Dermis blood vessel endothelial cell (primary cell): ENCODE measurements at places on chromosomes 3 and 15.

GRCh38 chr15:61564785-61565184 is 335.7 kb upstream of the RORA start:
- no peak for DNase-seq

- no peak for DNase-seq
Observed at GRCh38 chr15:87949575-87950223, 306.8 kb downstream of the NTRK3 start.

DNA sequence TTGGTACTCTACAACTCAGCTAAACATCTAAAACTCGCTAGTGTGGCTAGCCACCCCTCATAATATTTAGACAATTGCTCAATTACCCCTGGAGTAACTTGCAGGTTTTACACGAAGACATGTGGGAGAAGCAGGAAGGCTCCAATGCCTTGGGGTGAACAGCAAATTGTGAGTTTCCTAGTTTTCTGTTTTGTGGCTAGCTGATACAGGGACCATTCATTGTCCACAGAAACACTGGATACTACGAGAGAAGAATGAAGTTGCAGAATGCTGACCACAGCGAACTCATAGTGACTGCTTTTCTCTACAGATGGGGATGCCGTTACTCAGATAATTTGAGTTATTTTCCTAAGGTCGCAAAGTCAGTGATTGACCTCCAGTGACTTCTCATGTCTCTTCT is 212.9 kb downstream of the P3H2 start:
- peak; percentile 3 for DNase-seq

- DNase-seq: no peak
Observed at GRCh38 chr15:28023933-28024888, 74.9 kb downstream of the OCA2 start.

DNA sequence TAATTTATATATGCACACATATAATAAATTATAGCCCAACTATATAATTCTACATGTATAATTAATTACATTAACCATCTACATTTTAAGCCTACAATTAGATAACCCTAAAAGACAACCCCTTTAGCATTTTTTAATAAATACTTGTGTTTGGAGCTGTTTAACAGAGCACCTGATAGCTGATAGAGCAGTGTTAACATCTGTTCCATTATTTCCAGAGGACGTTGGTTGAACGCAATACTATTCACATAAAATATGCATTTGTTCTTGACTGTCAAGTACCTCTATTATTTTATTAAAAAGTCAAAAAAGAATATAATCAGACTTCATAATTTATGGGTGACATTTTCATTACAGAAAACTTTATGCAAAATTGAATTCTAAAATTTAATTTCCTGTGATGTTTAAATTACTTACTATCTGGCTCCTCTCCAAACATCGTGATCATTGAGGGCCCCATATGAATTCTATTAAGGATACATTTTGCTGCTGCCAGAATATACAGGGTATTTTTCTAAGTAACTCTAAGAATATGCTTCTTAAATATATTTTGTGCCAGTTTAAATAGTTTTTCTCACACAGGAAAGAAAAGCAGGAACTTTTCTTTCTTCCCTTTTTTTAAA is 234.3 kb downstream of the SHOX2 start:
- no peak for DNase-seq

GRCh38 chr15:63596676-63597037 is 530 bp upstream of the FBXL22 start:
- no peak for DNase-seq

DNA sequence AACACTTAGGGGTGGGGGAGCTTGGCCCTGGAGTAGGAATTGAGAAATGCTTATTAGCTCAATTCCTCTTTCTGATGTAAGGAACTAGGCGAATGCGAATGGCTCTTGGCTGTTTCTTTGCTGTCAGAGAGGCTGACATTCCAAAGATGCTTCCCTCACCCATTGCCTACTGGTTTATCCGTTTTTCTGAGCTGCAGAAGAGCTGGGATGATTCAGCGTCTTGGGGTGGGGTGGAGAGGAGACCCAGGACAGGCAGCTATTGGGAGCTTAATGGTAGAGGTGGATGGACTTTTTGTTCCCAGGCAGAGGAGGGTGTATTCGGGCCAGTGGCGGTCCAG is 9.8 kb downstream of the PLEKHO2 start:
- DNase-seq: no peak

GRCh38 chr15:57649138-57649537 is 57.4 kb upstream of the POLR2M start:
- DNase-seq: peak; percentile 34

GRCh38 chr15:63094495-63094931 is 27.1 kb upstream of the LACTB start:
- DNase-seq: no peak

- DNase-seq: no peak
Observed at GRCh38 chr15:99168601-99169580, 64.0 kb downstream of the SYNM start.

DNA sequence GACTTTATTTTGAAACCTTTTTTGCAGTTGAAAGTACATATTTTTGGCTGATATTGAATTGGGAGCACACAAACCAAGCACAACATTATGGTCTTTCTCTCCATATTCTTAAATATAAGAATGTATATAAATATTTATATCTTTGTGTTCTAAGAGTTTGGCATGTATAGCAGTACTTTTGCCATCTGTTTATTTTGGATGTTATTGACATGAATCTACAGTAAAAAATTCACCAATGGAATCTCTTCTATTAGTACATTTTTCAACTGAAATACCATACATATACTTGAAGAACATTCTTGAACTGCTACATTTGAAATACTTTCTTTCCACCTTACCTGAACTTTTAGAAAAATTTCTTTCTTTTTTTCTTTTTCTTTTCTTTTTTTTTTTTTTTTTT is 109.2 kb upstream of the STRIT1 start:
- no peak for DNase-seq

- no peak for DNase-seq
Observed at GRCh38 chr3:121630355-121630754, 30.3 kb downstream of the HCLS1 start.
